Cerebellar nuclear complex (tissue), 1 donor: ENCODE measurements at places on chromosomes 6 and 20.

GRCh38 chr6:168029459-168030217, 32.2 kb downstream of the KIF25 start:
- DNase-seq: no peak

DNA sequence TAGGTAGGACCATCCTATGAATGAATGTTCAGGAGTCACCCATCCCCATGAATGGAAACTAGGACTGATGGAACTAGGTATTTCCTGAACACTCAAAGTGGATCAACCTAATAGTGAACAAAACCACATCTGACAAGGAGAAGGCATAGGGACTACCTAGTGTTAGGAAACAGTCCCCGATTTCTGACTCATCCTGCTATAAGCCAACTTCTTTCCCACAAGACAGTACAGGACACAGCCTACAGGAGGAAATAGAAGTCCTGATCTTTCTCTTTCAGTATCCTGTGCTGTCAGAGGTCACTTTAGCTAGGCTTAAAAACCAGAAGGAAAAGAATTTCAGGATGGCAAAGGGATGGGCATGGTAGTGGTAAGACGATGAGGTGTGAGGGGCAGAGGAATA, 19.5 kb upstream of the GMDS start:
- DNase-seq: no peak

DNA sequence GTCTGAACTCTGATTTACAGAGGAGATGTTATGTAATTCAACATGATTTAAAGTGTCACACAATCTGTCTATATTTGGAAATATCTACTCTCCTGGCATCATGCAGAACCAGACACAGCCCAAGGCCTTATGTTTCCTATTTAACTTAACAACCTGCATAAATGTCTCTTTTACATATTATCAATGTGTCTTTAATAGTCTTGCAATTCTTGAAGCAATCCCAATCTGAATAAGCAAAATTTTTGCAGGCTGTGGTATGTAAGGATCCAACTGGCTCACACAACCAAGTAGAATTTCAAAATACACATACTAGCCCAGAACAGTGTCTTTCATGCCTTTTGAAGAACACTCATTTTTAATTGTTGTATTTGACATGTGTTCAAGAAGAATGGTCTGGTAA, 443.2 kb downstream of the MAFB start:
- DNase-seq: no peak

DNA sequence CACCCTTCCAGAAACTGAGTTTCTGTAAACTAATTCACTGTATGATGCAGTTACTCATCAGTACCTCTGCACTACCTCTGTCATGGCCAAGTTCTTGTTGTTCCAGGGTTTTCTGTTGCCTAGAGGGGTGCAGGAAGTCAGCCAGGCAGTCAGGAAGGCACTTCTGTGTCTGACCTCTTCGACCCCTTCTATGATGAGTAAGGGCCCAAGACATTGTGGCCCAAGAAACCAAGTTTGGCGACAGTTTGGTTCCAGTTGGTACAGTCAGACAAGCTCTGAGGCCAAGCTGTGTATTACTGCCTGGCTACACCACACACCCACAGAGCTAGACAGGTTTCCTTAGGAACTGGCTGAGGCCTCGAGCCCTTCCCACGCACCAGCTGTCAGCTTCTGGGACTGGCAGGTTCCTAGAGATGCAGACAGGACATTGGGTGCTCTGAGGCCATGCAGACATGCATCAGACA, 41.2 kb downstream of the TRAF3IP2 start:
- peak; percentile 12 for DNase-seq

DNA sequence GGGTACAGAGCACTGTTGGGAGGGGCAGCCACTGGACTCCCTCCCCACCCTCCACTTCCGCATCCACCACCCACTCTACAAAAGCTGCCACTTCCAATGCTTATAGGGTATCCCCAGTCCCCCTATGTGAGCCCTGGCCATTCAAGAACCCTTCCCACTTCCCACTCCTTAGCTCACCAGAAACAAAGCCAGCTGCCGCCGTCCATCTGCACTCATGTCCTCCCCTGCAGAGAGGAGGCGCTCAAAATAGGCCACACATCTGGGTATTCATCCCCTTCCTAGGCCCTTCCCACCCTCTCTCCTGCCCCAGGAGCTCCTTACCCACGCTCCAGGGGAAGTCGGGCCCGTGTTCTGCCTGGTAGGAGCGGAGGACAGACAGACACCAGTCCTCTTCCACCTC, 6.5 kb upstream of the LY6G5C start:
- no peak for DNase-seq

DNA sequence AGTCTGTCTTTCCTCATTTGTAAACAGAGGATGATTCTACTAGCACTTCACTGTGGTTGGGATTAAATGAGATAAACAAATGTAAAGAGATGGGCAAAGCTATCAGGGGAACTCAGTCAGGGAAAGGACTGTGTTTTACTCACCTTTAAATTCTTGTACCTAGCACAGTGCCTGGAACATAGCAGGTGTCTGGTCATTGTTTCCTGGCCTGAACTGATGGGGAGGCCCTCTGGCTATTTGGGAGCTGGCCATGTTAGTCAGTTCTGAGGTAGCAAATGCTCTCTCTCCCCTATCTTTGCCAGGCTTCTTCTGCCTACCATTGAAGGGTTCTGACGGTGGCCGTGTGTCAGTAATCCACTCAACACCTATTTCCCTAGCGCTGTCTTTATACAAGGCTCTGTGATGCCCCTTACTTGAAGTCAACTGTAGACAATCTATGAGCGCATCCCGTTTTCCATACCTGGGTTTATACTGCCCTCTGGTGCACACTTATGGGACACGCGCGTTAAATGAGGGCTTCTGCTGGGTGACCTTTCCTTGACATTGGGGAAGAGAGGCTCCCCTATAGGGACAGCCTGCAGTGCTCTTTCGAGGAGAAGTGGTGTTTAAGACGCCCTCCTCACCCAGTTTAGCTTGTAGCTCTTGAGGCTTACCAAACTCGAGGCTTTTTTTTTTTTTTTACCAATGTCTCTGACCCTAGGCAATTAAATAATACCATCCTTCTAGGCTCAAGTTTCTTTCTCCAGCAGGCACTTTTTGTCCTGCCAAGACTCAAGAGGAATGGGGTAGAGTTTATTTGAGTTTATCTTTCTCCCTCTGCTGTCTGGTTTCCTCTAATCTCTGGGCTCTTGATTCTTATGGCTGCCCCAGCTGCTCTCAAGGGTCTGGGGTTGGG, 4.0 kb upstream of the SPATS1 start:
- DNase-seq: peak; percentile 53

- DNase-seq: no peak
Measured at GRCh38 chr20:36859282-36859555, 16.7 kb upstream of the TLDC2 start.

- no peak for DNase-seq
Measured at GRCh38 chr6:29521006-29521680, 33.4 kb upstream of the MAS1L start.

- DNase-seq: no peak
Measured at GRCh38 chr6:156848533-156848932, 71.4 kb downstream of the ARID1B start.

DNA sequence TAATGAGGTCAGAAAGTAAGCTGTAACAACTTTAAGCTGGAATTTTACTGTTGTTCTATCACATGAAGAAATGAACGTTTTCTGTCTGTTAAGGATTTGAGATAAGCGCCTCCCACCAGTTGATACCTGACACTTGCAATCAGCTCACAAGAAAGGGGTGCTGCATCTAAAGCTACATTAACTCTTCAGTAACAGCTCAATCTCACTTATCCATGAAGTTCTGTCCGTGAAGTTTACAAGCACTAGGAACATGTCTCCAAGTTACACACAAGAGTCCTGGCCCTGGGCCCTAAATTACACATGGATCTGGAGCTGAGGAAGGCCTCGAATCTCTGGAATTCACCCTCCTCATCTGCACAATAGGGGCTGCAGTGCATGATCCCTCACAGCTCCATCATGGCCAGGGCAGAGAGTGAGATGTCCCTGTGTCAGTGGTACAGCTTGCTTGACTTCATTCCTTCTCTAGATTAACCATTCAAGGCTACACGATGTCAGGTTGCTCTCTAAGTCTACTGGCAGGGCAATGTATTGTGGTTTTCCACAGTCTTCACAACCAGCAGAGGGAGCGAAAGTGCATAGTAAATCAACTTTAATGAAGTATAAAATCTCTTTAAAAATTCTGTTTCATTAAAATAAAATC, 182.4 kb upstream of the MCHR2 start:
- DNase-seq: no peak

- no peak for DNase-seq
Measured at GRCh38 chr20:19699180-19699971, 58.7 kb upstream of the RIN2 start.

DNA sequence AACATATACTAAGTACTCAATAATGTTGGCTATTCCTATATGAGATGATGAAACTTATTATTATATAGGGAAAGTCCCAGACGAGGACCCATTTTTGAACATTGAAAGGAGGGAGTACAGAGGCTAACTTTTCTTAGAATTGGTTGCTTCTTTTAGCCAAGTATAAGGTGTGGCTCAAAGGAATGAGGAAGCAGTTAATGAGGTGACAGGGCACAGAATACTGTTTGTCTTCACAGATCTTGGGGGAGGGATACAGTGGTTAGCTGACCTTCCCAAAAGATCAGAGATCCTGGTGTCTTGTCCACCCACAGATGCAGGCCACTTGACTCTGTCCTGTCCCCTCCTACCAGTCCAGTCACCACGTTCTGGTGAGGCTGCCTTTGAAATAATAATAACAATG, 67.8 kb upstream of the EPB41L1 start:
- DNase-seq: no peak

- DNase-seq: no peak
Measured at GRCh38 chr6:5478380-5478779, 217.1 kb downstream of the FARS2 start.

GRCh38 chr20:46004889-46005473, 3.7 kb upstream of the MMP9 start:
- DNase-seq: no peak

- DNase-seq: no peak
Measured at GRCh38 chr6:15325540-15325955, 79.7 kb downstream of the JARID2 start.

DNA sequence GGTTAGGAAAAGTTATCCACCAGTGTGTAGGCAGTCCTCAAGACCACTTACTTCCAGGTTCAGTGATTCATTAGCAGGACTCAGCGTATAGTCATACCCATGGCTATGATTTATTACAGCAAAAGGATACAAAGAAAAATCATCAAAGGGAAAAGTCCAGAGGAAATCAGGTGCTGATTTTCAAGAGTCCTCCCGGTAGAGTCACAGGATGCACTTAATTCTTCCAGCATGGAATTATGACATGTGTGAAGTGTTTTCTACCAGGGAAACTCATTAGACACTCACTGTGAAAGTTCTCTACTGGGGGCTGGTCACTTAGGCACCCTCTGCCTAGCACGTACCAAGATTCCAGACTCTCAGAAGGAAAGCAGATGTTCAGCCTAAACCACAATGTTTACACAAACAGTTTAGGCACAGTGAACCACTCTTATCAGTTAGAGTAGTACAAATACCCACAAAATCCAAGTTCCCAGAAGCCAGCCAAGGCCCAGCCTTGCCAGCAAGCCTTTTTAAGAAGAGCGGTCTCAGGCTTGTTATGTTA, 10.2 kb downstream of the WFDC3 start:
- DNase-seq: no peak

DNA sequence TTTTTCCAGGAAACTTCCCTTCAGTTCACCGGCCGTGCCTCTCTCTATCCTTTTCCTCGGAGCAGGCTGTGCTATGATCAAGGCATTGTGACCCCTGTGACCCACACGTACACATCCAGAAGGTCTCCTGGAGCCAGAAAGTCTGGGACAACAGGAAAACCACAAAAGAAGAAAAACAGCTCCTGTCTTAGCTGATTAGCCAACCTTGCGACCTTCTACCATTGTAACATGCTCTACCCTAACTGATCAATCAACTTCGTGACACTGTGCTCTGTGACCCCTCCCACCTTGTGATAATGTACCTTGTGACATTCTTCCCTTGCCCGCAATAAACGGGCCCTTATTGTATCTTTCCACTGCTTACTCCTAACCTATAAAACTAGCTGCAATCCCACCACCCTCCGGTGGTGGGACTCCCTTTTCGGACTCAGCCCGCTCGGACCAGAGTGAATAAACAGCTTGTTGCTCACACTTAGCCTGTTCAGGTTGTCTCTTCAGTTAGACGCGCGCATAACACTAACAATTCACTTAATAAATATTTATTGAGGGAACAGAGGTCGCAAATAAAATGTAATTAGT, 24.2 kb downstream of the ZNF311 start:
- no peak for DNase-seq

GRCh38 chr20:49210757-49211110, 8.5 kb upstream of the DDX27 start:
- DNase-seq: no peak

- DNase-seq: no peak
Measured at GRCh38 chr6:121971931-121972335, 427.5 kb upstream of the HSF2 start.

DNA sequence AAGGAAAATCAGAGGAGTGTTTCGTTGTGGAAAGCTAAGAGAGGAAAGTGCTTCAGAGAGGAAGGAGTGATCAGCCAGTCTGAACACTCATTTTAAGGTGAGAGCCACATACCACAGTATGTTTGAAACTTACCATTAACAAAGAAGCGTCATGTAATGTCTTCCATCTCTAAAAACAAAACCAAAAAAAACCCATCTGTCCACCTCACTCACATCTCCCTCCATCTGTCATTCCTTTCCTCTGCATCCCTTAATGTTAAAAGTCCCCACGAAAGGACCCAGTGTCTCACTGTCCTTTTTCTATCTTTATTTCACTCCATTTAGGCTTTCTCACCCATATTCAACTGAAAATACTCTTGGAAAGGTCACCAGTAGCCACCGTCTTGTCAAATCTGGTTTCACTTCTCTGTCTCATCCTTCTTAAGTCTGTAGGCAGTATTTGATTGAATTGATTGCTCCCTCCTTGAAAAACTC, 59.4 kb upstream of the GNRH2 start:
- no peak for DNase-seq

DNA sequence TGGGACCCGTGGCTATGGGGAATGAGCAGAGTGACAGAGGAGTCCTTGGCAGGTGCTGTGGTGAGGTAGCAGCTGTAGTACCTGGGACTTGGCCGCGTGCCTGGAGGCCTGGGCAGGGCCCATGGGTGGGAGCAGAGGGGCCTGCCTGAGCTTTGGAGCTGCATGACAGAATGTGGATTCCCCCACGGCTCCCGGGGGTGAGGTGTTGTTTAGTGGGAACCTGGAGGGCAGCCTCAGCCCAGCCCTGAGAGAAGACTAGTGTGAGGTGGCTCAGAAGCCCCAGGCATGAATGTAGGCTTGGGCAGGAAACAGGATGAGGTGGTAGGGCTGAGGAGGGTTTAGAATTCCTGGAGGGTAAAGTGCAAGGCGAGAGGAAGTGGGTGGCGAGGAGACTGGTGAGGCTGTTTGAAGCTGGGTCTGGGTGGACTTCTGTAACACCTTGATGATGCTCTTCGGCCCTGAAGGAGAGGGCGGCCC, 86.5 kb upstream of the SCP2D1 start:
- no peak for DNase-seq

- no peak for DNase-seq
Measured at GRCh38 chr6:111487661-111488060, 4.6 kb upstream of the REV3L start.

- no peak for DNase-seq
Measured at GRCh38 chr6:52815167-52816092, 11.8 kb upstream of the GSTA1 start.

GRCh38 chr6:158347335-158347734, 35.1 kb downstream of the TULP4 start:
- no peak for DNase-seq

- no peak for DNase-seq
Measured at GRCh38 chr20:21709535-21709904, 4.1 kb downstream of the PAX1 start.
